ENCODE measurements at places on chromosomes 16 and 17.

- no peak for DNase-seq
These were observed 1.6 kb downstream of the KIF22 start for GRCh38 chr16:29791845-29792807.

- no peak for DNase-seq
These were observed 13.6 kb downstream of the ETV4 start for GRCh38 chr17:43532581-43532980.

- no peak for DNase-seq
These were observed 1.0 kb upstream of the CKLF start for GRCh38 chr16:66551348-66551759.

DNA sequence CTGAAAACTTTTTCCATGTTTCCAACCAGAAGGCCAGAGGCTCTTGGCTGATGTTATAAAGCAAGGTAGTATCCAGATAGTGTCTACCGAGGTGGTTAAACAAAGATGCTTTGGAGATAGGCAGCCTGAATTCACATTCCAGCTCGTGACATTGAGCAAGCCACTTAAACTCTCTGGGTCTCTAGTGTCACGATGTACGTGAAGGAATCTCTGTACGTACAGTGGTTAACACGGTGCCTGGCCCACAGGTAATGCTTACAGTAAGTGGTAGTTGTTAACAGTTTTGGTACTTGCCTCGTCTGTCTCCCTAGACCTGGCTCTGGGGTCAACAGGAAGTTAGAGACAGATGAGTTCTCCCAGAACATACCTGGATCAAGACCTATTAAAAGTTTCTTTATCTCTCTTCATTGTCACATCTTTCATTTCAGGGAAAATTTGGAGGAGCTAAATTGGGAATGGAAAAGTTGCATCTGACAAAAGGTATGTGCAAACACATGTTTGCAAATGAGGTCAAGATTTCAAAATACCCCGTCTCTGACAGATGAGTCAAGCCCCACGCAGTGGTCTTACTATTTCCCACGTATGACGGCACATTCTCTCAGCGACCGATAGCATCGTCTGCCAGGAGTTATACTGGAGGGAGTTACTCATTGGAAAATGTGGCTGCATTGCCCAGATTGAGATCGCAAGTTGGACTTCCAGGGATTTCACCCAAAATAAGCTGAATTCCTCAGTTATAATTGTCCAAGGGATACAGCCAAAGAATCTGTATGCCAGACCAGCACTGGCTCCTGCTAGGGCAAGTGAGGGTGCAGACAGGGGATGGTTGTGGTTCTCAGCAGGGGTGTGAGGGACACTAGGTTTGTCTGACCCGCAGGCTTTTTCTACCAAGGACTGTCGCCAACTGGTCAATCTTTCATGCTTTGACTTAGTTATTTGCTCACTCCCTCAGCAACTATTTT, 18.9 kb upstream of the MYH10 start:
- no peak for DNase-seq

DNA sequence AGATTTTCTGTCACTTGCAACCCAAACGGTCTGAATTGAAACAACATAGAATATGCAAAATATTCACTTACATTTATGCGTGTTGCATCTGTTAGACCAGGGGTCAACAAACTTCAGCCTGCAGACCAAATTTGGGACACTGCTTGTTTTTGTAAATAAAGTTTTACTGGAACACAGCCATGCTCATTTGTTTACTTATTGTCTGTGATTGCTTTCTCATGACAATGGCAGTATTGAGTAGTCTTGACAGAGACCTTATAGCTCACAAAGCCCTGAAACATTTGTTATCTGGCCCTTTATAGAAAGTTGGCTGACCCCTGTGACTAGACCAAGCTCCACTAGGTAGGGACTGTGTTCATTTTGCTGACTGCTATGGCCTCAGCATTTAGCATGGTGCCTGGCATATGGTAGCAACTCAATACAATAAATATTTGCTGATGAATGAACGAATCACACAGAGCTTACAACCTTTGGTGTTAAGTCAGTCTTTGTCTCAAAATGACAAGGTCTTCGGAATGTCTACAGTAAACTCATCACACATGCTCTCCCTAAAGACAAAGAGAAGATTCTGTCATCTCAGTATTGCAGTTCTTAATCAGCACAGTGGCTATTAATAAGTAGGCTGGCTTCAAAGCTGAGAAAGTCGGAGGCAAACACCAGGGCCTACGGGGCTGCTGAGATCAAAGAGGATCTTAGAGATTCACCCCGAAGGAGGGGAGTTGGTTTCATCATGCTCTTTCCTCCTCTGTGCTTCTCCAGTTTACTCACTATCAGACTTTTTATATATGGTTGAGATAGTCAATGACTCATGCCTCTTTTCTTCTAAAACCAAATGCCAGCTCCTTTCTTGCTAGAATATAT, 95.2 kb upstream of the AXIN2 start:
- no peak for DNase-seq

GRCh38 chr17:29614349-29615047, 8.2 kb downstream of the CORO6 start:
- DNase-seq: no peak

- no peak for DNase-seq
These were observed 3.0 kb downstream of the KCNJ12 start for GRCh38 chr17:21379080-21379711.

- peak; percentile 87 for DNase-seq
These were observed 722 bp upstream of the TIMP2 start for GRCh38 chr17:78925662-78926555.

DNA sequence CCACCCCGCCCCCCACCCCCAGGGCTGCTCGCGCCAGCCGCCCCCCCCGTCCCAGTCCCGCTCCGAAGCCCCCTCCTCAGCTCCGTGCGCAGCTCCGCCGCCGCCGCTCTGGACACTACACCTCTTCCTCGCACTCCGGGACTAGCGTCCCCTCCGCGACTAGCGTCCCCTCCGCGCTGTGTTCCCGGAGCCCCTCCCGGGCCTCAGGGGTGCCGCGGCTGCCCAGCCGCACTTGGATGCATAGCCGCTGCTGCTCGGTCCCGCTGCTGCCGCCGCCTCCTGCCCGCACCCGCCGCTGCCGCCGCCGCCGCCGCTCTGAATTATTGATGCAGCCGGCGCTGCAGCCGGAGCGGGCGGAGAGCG, at the start of gene CBLN1:
CBLN1 (minus strand) TSS at position 359 of the 363 bp plus-strand sequence. CDS start 373 bp downstream, outside the sequence.
- no peak for DNase-seq

DNA sequence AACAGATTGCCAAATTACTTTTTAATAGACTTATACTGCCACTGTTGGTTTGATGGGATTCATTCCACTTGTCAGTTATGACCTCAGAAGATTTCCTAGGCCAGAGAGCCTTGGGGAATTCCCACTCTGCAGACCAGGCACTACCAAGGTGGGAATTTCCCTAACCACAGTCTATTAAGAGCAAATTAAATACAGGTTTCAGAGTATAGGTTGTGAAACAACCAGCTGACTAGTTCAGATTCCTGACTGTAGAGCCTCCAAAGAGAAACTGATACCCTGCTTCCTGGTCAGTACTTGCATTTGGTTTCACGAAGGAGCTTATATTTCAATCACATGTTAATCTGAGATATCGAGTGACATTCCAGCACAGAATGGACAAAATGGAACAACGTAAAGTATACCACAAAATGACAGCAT, 186.5 kb downstream of the STX8 start:
- DNase-seq: no peak

DNA sequence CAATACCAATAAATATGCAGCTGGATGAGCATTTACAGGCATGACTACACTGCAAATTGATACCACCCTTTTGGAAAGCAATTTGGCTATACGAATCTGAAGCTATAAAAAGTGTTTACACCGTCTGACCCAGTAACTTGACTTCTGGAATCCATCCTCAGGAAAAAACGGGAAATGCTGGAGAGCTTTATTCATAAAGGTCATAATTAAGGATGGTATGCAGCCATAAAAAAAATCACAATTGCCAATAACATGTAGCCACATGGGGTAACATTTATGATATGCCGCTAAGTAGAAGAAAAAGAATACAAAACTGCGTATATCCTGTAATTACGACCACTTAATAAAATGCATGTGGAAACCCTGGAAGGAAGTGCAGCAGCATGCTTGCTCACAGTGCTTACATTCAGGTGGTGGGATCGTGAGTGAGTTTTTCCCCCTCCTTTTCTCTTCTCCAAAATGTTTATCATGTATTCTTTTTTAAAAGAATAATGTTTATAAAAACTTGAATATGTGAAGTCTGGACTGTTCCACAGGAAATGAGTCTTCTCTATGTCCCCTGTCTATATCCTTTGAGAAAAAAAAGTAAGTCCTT, 34.2 kb downstream of the COPRS start:
- DNase-seq: no peak

GRCh38 chr17:53629188-53629587, 193.5 kb upstream of the KIF2B start:
- DNase-seq: no peak

DNA sequence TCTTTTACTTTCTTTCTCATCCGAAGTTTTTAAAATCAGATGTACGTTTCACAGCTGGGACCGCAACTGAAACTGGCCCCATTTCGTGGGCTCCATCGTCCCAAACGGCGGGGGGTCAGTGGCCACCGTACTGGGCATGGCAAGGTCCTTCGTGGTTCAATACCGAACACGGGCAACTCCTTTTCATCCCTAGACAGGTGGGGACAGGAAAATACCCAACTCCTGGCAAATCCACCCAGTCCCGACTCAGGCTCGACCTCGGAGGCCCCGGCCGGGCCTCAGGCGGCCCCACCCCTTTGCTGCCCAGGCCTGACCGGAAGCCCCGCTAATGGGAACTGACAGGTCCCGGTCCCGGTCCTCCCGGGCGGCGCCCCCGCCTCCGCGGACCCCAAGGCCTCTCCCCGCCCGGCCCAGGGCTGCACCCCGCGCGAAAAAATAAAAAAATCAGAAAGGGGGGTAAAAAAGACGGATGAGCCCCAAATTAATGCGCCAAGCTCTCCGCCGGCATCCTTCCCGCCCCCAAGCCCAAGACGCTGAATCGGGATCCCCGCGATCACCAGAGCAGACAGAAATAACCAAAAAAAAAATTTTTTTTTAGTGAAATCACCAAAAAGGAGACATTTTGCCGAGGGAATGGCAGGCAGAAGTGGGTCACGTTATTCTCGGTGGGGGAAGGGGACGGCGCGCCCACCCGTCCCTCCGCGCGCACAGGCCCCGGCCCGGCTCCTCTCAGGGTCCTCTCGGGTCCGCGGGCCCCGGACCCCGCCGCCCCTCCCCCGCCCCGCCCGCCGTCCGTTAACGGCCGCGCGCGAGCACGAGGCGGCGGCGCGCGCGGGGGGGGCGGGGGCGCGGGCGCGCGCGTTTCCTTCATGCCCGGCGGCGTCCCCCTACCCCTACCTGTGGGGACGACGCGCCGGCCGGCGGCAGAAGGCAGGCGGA, 562 bp downstream of the ZC3H7A start:
- peak; percentile 40 for DNase-seq

GRCh38 chr17:50681263-50682200, 26.2 kb downstream of the ANKRD40 start:
- DNase-seq: peak; percentile 70

DNA sequence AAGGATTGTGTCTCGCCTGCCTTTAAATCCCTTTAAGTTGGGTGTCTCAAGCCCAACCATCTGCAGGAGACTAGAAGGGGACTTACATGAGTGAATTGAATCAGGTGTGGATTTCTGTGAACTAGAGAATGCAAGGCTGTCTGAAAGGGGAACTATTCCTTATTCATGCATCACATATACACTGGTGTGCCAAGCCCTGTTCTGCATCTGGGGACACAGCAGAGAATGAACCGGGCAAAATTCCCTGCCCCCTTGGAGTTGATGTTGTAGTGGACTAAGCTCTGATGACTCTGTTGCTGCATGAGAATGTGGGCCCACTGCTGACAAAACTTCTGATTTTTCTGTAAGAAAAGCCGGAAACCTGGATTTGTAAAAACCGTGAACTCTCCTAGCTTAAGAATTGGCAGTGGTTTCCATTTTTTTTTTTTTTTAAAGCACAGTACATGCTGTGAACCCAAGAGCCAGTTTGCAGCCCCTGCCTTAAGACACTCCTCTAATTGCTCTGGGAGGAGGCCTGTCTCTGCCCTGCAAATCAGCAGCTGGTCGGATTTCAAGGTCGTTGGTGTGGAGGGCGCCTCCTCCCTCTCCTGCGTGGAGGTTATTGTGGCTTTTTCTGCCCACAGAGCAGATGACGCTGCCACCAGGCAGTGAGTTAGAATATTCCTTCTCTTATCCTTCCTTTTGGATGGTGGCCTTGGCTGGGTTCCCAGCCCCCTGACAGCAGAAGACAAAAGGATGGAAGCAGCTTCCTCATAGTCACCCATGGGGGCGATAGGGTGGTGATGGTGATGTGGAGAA, 131.0 kb downstream of the PRKCB start:
- DNase-seq: no peak

DNA sequence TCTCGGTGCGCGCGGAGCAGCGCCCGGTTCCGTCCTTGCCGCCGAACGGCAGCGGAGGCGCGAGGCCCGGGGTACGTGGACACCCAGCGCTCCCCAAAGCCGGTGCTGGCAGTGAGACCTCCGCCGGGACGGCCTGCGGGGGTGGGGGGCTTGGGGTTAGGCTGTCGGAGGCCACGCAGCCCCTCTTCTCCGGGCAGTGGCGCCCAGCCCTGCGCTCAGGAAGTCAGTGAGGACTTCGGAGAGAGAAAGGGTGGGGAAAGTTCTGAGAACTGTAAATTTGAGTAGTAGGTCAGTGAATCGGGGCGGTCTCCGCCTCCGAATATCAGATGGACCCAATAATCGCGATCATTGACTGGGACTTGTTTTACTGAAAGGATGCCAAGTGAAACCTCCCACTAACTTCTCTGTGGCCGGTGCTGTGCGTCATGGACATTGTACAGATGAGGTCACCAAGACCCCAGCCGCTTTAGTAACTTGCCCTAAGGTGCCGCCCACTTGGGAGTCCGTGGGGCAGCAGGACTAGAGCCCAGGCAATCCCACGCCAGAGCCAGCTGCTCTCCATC, 468 bp downstream of the IL4R start:
- no peak for DNase-seq

DNA sequence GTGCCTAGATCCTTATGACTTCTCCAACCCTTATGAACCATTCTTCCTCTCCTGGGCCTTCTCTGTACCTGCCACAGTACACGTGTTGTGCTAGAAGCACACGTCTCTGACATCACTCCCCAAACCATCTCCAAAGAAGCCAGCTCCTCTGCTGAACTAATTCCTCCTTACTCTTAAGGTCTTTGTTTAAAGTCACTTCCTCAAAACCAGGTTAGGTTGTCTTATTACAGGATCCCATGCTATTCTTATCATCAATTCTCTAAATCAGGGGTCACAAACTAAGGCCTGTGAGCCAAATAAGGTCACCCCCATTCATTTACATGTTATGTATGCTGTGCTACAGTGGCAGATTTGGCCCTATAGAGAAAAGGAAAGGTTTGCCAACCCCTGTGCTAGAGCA, 4.0 kb downstream of the SUPT6H start:
- no peak for DNase-seq

- DNase-seq: no peak
These were observed 14.1 kb downstream of the CCL4 start for GRCh38 chr17:36117505-36118382.

- DNase-seq: no peak
These were observed 8.7 kb downstream of the CLUAP1 start for GRCh38 chr16:3509470-3509928.
